A549 treated with CORT108297 at 1 μM for 4 hours (cell line): ENCODE measurements at places on chromosomes 7 and 10. TPM values are rescaled to one million over a fixed set of nuclear protein-coding genes. Genes with fewer than 3 reads are reported as not detected.

Gene SVIL
- 18.1 to 25.2 TPM (median 20.1 TPM) in 5 replicates for total RNA-seq

Gene FGFBP3
- total RNA-seq = 1.7 to 3.0 TPM (median 2.7 TPM) in 5 replicates

Gene FFAR4
- 0.14 to 0.25 TPM (median 0.22 TPM) in 5 replicates for total RNA-seq

Gene SPOCK2
- 0.18 to 0.47 TPM (median 0.37 TPM) in 5 replicates for total RNA-seq

Gene ITIH5
- 0.06 to 0.16 TPM (median 0.08 TPM) in 5 replicates for total RNA-seq

Gene SORBS1
- 0.36 to 0.69 TPM (median 0.47 TPM) in 5 replicates for total RNA-seq

Gene PRPS1L1
- total RNA-seq = not detected in 5 replicates
